ENCODE measurements at places on chromosomes 7 and 10. TPM values are rescaled to one million over a fixed set of nuclear protein-coding genes. Genes with fewer than 3 reads are reported as not detected.

INHBA gene
- 121 TPM for total RNA-seq

NAT16 gene
- total RNA-seq: not detected

JCAD gene
- total RNA-seq: under 0.01 TPM

HMX2 gene
- total RNA-seq: not detected

RASA4 gene
- 3.4 TPM for total RNA-seq

UCN3 gene
- total RNA-seq: not detected

CAV2 gene
- total RNA-seq: 256 TPM

LRRC4 gene
- total RNA-seq: 0.39 TPM

KCNMA1 gene
- 1.3 TPM for total RNA-seq

VAX1 gene
- not detected for total RNA-seq

C10orf105 gene
- not detected for total RNA-seq

OGDH gene
- 88.0 TPM for total RNA-seq

NKX6-2 gene
- not detected for total RNA-seq

ADAP1 gene
- total RNA-seq: 9.9 TPM

CALY gene
- total RNA-seq: not detected

TMEM213 gene
- total RNA-seq: not detected

GNGT1 gene
- not detected for total RNA-seq

HKDC1 gene
- total RNA-seq: 0.08 TPM

CADPS2 gene
- total RNA-seq: 3.4 TPM

WEE2 gene
- not detected for total RNA-seq

LAMB1 gene
- total RNA-seq: 94.8 TPM

LRIT1 gene
- not detected for total RNA-seq

FGF8 gene
- total RNA-seq: not detected

TUBAL3 gene
- total RNA-seq: 1.5 TPM

HBP1 gene
- 22.3 TPM for total RNA-seq

ERVW-1 gene
- total RNA-seq: not detected

H2BK1 gene
- total RNA-seq: not detected

CALML3 gene
- total RNA-seq: 58.4 TPM

IL2RA gene
- not detected for total RNA-seq

CNPY1 gene
- total RNA-seq: not detected

LIPM gene
- total RNA-seq: not detected

RHBDD2 gene
- 26.7 TPM for total RNA-seq

SERPINE1 gene
- 244 TPM for total RNA-seq

PTPN20 gene
- 6.2 TPM for total RNA-seq

CYP2C18 gene
- not detected for total RNA-seq

EPO gene
- total RNA-seq: not detected

SLC16A12 gene
- total RNA-seq: not detected

ELN gene
- total RNA-seq: not detected

LIPK gene
- not detected for total RNA-seq

NRP1 gene
- 32.4 TPM for total RNA-seq

ITGA8 gene
- total RNA-seq: 0.04 TPM

TMEM139 gene
- total RNA-seq: 7.1 TPM

INMT gene
- not detected for total RNA-seq

ADCYAP1R1 gene
- total RNA-seq: not detected

ORC5 gene
- total RNA-seq: 20.9 TPM

EN2 gene
- not detected for total RNA-seq

ASB15 gene
- not detected for total RNA-seq

ANK3 gene
- total RNA-seq: 5.4 TPM

PLPP4 gene
- 2.0 TPM for total RNA-seq

BAIAP2L1 gene
- total RNA-seq: 34.1 TPM

CALML5 gene
- total RNA-seq: not detected

METTL2B gene
- 38.0 TPM for total RNA-seq

OR2A5 gene
- not detected for total RNA-seq

STK32C gene
- 13.4 TPM for total RNA-seq

SMKR1 gene
- not detected for total RNA-seq

LIPJ gene
- total RNA-seq: not detected
